ENCODE measurements at places on chromosomes 1 and 21.

GRCh38 chr1:203440771-203441170 is 34.8 kb upstream of the PRELP start:
- DNase-seq: no peak

- no peak for DNase-seq
Measured at GRCh38 chr1:231855361-231855760, 228.8 kb downstream of the DISC1 start.

DNA sequence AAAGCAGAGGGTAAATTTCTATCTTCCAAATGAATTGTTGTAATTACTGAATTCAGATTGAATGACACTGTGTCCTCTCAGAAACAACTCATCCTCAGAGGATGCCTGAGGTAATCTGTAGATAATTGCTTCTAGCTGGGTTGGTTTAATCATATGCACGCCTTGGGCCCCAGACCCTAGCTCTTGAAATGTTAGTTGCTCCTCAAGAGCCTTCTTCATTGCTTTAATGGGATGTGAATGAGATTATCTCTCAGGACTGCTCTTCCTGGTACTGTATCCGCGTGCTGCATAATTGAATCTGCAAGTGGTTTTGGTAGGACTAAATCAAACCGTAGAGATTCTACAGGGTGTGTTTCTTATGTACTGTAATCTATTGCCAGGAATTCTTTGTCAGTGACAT is 569.3 kb upstream of the NEGR1 start:
- no peak for DNase-seq

GRCh38 chr1:202237052-202237451 is 43.5 kb downstream of the LGR6 start:
- peak; percentile 9 for DNase-seq

GRCh38 chr1:117067533-117068370 is 7.6 kb downstream of the TTF2 start:
- peak; percentile 66 for DNase-seq

All from hematopoietic multipotent progenitor cell treated with erythropoietin and hydrocortisone succinate and interleukin-3 and kit ligand, for 15 days (in vitro differentiated cells).